ENCODE measurements at places on chromosomes 7 and 10. TPM values are rescaled to one million over a fixed set of nuclear protein-coding genes. Genes with fewer than 3 reads are reported as not detected.

Gene PHYH
- total RNA-seq, result 11.5 TPM

Gene ABCC2
- 0.07 TPM for total RNA-seq

Gene GIMAP4
- 62.7 TPM for total RNA-seq

Gene OIT3
- total RNA-seq, result not detected

Gene RNF32
- total RNA-seq, result 0.39 TPM

Gene SLC13A4
- total RNA-seq, result not detected

Gene UNCX
- not detected for total RNA-seq

Gene LFNG
- 4.5 TPM for total RNA-seq

Gene CCDC146
- 0.53 TPM for total RNA-seq

Gene FAM180A
- total RNA-seq, result 0.10 TPM

Gene IFIT1
- 44.0 TPM for total RNA-seq

Gene LLCFC1
- not detected for total RNA-seq

Gene SLC18A2
- not detected for total RNA-seq

Gene PNLIP
- total RNA-seq, result not detected

Gene NRCAM
- 26.8 TPM for total RNA-seq

Gene PSD
- not detected for total RNA-seq

Gene PTF1A
- total RNA-seq, result not detected

Gene FGFR2
- 0.10 TPM for total RNA-seq

Gene CTAGE4
- not detected for total RNA-seq

Gene RASSF4
- total RNA-seq, result 2.2 TPM

Gene BMI1
- total RNA-seq, result 15.6 TPM

Gene ATOH7
- total RNA-seq, result not detected
